ENCODE measurements at places on chromosomes 2 and 18.

GRCh38 chr2:228917220-228917619 lies 353.9 kb downstream of the PID1 start:
- no peak for DNase-seq

GRCh38 chr2:208253600-208254117 lies 1.2 kb downstream of the IDH1 start:
- no peak for DNase-seq

GRCh38 chr2:226839161-226839560 lies 3.3 kb downstream of the RHBDD1 start:
- DNase-seq, result no peak

DNA sequence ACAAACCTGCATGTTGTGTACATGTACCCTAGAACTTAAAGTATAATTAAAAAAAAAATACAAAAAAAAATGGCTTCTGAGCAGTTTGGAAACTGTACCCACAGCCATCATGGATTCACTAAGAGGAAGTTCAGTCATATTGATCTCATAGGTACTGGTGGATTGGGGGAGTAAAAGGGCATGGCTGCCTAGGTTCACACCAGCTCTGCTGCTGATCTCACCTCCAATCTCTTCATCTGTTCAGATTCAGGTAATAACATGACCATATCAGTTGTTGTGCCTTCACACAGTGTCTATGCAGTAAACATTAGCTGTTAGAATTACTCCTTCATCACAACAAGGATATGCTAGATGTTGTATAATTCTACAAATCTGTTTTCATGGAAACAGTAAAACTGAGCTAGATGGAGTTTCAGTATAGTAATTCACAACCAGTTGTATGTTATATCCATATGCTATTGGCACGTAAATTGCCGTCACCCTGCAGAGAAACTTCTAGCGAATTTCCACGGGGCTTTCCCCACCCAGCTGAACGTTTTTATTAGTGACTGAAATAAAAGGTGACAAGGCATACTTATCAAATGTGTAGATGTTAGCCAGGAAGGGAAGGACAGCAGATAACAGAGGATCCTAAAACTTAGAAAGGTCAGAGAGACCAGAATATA lies 59.3 kb upstream of the ITM2C start:
- DNase-seq, result no peak

DNA sequence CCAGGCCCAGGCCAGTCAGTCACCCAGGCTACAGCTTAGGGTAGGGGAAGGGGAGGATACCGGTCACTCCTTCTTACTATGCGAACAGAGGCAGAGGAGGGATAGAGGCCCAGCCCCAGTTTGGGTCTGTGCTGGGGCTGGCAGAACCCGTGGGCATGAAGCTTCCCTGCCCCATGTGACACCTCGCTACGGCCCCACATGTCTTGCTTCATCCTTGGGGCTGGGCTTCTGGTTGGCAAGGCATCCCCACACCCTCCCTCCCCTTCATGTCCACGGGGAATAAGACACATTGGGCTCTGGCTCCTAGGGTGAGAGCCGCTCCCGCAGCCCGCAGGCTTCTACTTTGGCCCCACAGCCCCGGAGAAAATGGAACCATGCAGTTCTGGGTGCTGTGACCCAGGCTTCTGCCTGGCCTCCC lies 32.4 kb downstream of the HS1BP3 start:
- no peak for DNase-seq

GRCh38 chr2:28661589-28662001 lies 90.0 kb upstream of the PPP1CB start:
- DNase-seq, result no peak

- DNase-seq, result peak; percentile 27
Measured at GRCh38 chr2:24491542-24492420, 727 bp downstream of the NCOA1 start.

DNA sequence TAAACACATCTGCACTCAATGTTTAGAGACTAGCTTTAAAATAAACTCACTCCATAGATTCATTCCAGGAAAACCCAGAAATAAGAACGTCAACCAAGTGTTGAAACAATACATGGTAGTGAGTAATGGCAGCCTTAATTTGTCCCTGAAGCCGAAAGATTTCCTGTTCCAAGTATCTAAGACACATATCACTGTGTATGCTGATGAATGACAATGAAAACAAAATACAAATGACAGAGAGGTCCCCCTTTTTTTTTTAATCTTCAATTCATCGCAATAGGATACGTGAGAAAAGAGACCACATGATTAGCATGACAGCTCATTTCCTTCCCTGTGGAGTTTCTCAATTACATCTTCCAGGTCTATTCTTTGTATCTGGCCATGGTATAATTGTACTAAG lies 160.5 kb upstream of the STK17B start:
- DNase-seq, result no peak

GRCh38 chr2:228344531-228344930 lies 163.0 kb upstream of the SPHKAP start:
- DNase-seq, result no peak

DNA sequence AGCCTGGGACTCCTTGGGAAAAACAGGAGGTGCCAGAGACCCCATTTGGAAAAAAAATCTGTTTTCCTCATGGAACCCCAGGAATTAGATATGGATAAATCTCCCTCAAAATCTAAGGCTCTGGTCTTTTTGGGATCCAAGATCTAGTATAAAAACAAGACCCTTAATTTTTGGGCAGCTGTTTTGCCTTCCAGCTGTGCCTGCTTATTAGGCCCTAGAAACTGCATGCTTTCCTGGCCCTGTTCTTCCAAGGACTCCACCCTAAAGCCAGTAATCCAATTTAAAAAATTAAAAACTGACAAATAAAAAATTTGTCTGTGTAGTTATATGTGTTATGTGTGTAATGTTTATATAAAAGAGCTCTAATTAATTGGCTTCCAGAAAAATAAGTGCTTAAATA lies 274.6 kb downstream of the STK39 start:
- no peak for DNase-seq

DNA sequence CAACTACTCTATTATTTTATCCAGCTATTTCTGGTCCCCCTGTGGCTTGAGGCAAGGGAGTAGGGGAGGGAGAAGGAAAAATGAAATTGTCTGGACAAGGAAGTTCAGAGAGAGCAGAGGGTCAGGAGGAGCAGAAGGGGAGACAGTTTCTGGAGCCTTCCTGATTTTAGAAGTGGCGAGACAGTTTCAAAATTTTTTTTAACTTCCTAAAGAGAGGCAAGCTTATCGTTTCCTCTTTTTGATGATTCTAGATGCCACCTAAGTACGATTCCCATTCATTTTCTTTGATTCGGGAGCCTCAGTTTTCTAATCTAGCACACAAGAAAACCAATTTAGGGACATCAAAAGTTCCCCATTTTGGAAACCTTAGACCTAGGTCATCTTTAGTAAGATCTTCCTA lies 96.9 kb upstream of the B3GNT2 start:
- DNase-seq, result no peak

GRCh38 chr18:23301972-23302371 lies 151.1 kb upstream of the RIOK3 start:
- no peak for DNase-seq

DNA sequence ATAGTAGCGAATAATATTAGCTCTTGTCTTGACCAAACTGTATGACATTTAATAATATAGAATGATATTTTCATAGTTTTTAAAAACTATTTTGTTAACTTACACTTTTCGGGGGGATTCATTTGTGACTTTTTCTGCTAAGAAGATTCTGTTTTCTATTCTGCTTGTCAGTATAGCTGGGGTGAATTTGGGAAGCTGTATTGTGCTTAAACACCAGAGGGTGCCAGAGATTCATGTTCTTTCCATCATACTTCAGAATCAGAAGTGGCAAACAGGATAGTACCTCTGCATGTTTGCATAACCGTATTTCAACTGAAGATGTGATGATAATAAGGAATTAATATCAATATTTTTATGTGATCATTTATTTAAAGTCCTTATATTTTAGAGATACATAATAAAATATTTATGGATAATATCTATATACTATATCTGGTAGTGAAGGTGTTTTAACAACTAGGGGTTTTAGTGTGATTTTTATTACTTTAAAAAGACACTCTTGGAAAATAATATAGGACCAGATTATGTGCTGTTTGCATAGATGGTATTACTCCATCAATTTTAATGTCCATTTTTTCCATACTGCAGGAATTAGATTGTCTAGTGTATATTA lies 81.0 kb downstream of the TAF4B start:
- DNase-seq, result no peak

DNA sequence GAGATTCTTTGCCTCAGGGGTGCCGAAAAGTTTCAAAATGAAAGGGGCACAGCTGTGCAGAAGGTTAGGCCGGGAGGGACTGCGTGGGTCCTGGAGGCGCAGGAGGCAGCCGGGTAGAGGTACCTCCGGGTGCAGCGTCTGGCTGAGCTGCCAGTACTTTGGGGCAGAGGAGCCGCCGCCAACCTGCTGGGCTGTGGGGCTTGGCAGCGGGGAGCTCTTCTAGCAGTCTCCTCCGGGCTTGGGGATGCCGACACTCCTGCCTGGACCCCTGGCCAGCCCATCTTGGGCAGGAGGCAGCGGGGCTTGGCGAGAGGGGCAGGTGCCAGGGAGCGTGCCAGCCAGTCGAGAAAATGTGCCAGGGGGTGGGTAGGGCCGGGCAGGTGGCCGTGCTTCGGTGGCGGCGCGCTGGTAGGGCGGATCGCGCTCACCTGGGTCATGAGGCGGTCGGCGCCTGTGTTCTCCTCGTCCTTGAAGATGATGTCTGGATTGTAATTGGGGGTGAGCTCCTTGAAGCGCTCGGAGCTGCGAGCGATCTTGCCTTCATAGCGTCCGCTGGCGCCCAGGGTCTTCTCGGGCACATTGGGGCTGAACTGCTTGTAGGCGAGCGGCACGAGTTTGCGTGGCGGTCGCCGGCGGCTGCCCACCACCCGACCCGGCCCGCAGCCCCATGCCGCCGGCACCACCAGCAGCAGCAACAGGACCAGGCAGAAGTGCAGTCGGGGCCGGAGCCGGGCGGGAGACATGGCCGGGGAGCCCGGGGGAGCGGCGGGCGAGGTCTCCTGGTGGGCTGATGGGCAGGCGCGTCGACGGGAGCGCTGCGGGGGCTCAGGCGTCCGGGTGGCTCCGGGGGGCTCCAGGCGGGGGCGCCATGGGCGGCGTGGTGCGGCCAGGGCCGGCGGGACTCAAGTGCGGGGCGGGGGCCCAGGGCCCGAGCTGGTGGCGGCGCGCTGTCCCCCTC lies 717 bp downstream of the IHH start:
- DNase-seq, result no peak

GRCh38 chr2:111071600-111072171 lies 49.0 kb upstream of the BCL2L11 start:
- no peak for DNase-seq

DNA sequence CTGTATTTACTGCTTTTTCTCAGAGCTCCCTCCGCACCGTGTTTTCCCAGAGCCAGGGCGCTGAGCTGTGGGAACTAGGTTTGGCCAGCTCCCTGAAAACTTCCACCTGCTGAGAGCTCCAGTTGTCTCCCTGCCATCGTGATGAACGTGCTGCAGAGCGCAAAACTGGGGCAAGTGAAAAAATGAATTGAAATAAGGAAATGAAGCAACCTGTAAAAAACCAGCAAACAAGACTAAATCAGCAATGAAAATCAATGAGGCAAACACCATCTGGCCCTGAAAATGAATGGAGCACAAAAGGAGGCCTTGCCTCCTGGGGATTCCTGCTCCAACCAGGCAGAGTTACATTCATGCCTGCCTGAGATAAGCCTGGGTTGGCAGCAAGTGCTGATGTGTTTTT lies 129.9 kb downstream of the MARCHF4 start:
- DNase-seq, result no peak

DNA sequence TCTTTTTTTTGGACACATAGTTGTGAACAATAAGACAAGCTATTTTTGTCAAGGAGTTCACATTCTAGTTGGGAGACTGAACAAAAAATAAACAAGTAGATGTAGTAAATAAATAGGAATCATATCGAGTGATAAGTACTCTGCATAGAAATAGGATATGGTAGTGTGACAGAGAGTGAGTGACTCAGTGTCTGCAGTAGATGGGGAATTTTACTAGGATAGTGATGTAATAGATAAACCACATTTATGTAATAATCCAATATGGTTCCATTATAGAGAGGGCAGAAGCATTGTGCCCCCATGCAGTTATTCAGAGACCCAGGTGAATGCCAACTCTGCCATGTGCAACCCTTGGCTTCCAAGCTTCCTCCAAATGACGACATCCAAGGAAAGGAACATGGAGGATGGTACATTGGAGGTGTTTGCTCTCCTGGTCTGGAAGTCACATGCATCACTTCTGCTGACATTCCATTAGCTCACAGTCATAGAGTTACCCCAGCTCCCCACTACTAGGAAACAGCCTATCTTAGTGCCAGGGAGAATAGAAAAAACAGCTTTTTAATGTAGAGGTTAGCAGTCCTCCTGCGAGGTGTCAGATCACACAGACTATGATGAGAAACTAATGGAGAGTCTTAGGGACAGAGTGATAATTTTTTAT lies 595.4 kb downstream of the NYAP2 start:
- no peak for DNase-seq

GRCh38 chr2:72326759-72327158 lies 179.1 kb upstream of the CYP26B1 start:
- DNase-seq, result no peak

DNA sequence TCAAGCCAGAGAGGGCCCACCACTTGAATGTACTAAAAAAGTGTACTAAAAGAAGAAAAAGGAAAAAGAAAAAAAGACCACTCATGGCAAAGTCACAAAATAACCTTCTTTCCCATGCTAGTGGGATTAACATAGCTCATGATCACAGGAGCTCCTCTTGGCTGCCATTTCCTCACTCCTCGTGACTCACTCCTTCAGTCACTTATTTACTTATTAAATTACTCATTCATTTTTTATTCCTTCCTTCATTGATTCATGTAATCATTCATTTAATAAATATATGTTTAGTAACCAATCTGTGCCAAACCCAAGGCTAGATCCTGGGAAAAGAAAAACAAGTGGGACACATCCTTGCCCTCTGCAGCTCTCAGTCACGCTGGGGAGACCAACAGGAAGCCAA lies 300.5 kb downstream of the INSIG2 start:
- DNase-seq, result no peak

DNA sequence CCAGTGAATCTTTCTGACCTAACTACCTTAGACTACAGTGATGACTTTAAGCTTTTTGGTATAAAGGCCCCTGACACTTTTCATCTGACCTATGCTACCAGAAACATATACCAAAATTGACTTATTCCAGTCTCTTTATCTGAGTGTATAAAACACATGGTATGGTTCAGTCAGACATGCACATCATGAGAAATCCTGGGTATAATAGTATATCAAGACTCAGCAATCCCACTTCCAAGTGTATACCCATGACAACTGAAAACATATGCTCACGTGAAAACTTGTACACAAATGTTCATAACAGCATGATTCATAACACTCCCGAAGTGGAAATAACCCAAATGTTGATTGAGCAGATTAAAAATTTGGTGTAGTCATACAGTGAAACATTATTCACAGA lies 70.0 kb upstream of the RPRM start:
- no peak for DNase-seq

GRCh38 chr18:49959176-49959575 lies 145.8 kb upstream of the ACAA2 start:
- DNase-seq, result no peak

- no peak for DNase-seq
Measured at GRCh38 chr2:212299333-212299732, 239.3 kb downstream of the ERBB4 start.

GRCh38 chr2:153391131-153391530 lies 87.4 kb downstream of the RPRM start:
- DNase-seq, result no peak
